ENCODE measurements at places on chromosomes 4 and X.

DNA sequence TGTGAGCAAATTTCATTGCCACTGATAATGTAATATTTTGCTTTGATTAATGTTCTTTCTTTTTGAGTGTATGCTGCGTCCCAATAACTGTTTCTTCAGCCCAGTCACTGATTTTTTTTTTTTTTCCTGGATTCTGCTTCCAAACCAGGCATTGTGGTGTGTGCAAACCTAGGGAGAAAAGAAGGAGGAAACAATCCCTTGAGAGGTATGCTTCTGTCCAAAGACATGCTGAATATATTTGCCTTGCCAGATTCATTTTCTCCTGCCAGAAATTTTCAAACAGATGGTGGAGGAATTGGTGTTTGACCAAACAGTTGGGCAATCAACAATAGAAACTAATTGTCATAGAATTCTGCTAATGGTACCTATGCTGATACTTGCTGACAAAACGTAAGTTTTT, 753.6 kb downstream of the RPA4 start:
- no peak for DNase-seq

DNA sequence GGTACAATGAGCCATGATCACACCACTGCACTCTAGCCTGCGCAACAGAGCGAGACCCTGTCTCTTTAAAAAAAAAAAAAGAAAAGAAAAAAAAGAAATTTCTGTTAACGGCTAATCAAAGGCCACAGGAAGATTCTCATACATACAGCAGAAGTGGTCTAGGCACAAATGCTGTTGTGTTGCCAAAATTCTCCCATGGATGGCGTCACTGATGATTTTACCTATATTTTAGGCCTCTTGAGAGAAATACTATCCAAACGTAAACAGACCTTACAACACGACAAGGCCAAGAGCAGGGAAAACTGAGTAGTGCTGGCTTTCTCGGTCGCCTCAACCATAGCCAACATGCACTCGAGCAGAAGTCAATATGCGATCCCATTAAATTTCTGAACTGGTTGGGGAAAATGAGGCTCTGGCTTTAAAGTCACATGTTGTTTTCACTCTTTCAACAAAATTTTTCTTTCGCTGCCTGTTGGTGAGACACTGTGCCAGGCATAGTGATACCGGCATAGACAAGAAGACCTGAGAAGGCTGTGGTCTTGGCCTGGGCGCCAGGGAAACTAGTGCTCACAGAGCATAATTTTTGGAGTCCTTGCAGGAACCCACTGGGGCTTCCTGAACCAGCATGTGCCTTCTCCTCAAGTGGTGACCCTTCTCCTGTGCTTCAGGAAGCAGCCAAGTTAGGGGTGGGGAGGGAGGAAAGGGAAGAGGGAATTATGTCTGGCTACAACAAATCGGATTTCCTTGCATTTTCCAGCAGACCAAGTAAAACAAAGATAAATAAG, 20.6 kb downstream of the SH3KBP1 start:
- DNase-seq = no peak

- DNase-seq = no peak
Measured at GRCh38 chr4:149175549-149175948, 640.1 kb downstream of the IQCM start.

- no peak for DNase-seq
Measured at GRCh38 chrX:107849747-107850421, 24.2 kb downstream of the MID2 start.

- DNase-seq = no peak
Measured at GRCh38 chrX:38375891-38376290, 23.5 kb downstream of the OTC start.

DNA sequence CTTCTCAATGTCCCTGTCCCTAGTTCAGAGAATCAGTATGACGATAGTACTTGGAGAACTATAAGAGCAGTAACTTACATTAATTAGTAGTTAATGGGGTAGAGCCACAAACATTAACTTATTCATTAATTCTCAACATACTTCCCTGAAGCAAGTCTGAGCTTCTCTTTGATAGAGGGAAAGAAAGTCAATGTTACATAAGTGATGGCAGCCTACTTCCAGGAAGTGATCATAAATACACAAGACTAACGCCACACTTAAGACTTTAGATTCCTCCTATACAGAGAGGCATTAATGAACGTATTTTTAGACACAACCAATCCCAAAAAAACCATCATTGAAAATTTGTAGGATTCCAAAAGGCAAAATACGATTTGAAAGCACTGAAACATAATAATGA, 33.8 kb downstream of the TSPAN5 start:
- DNase-seq = no peak

DNA sequence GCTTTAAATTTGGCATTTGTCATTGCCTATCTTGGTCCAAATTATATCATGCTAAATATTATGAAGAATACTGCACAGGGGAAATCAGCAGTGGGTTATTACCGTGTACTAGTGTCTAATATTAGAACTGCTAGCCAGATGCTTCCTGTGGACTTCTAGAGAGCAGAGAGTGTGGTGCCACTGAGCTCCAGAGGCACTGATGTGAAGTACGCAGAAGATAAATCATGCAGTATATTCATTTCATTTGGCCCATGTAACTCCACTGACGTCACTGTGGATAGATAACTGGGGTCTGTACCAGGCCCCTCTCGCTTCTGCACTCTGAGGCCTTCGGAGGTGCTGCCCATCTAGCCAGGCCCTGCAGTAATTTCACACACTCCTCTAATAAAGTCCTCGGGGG, 80.0 kb downstream of the ALPK1 start:
- no peak for DNase-seq

DNA sequence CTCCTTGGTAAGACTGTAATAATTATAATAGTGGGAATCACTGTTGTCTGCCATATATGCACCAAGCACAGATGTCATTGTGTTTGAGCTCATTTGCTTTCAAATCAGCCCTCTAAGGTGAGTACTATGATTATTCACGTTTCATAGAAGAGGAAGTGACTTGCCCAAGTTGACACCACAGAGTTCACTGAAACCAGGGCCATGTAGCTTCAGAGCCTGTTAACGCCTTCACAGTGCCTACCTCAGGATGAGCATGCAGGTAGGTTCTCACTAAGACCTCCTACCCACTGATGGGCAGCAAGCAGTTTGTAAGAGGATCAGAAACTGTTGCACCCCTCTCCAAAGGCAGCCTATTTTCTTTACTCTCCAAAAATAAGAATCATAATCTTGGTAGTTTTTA, 27.4 kb downstream of the TMPRSS11A start:
- DNase-seq = no peak

GRCh38 chr4:84877051-84877833, 89.2 kb downstream of the WDFY3 start:
- DNase-seq = no peak

DNA sequence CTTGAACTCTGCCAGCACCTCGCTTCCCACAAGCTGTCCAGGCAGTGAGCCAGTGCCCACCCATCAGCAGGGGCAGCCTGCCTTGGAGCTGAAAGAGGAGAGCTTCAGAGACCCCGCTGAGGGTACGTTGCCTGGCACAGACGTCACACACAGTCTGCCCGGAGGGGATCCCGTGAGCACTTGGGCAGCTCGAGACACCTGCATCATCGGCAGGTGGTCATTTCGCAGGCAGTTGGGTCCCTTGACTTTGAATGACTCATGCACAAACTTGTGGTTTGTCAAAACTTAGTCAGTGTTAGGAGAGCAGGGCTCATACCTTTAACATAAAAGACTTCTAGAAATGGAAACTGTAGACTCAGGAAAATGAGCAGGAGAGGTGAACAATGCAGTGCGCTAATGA, 9.9 kb downstream of the TACC3 start:
- no peak for DNase-seq

DNA sequence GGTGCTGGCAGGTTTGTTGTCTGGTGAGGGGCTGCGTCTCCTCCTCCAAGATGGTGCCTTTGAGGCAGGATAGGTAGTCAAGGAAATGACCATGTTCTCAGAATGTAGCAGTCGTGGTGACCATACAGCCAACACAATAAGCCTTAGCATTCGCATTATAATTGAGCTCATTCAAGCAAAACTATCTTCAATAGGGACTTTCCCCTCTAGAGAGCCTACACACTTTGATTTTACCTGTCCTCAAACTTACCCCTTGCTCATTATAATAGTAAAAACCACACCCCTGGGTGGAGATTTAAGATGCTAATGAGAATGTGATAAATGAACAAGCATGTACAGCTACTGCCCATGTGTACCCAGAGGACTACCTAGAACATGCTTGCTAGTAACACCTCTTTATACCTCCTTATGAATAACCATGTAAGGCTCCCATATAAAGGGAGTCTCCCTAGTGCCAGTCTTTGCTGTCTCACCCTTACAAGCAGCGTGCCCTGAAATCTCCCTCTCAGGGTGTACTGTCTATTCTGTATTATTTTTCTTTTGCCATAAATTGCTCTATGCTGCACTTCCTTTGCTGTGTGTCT, 48.2 kb downstream of the FGFBP1 start:
- no peak for DNase-seq

DNA sequence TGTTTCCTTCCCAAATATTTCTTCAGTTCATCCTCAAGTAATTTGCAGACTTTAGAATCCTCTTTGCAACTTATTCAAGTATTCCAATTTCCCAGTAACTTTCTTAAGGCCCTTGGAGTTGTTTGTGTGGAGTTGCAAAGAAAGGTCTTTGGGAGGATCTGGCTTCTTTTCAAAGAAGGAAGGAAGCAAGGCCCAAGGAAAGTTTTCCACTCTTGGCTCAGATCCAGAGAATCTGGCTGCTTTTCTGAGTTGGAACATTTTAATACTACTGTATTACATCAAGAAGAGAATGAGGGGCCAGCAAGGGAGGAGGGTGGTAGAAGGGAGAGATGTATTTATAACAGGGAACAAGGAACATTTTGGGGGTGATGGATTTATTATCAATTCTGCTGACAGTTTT, 10.5 kb downstream of the CDX4 start:
- DNase-seq = no peak

DNA sequence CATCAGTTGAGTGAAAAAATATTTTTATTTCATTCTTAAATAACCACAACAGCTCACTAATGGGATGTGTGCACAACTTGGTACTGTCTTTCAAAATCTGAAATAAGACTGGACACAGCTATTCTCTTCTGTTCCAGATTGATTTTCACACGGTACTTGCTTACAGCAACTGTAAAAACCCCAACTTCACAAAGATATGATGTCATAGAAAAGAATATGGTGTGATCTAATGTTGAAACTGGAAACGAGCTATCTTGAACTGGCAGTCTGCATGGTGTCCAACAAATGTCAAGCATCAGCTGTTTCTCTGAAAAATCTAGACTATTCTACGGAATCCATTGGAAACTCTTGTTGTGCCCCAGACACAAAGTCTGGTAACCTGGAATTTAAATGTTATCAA, 14.7 kb downstream of the HELQ start:
- DNase-seq = no peak

GRCh38 chr4:20629186-20630106, 70.8 kb upstream of the PACRGL start:
- DNase-seq = no peak

DNA sequence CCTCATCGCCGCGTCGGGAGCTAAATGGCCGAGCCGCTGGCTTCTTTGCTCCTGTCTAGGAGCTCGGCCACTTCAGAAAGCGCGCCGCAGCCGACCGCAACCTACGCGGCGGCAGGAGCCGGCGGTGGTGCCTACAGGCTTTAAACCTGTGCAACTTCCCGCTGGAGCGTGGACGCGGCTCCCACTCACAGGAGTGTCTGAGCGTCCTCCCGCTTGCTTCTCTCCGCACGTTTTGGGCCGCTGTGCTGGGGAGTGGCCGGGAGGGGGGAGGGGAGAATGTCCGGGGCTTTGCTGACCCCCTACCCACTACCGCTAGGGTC, 1.0 kb downstream of the NHSL2 start:
- no peak for DNase-seq

GRCh38 chr4:87416965-87417364, 5.4 kb upstream of the NUDT9 start:
- no peak for DNase-seq

DNA sequence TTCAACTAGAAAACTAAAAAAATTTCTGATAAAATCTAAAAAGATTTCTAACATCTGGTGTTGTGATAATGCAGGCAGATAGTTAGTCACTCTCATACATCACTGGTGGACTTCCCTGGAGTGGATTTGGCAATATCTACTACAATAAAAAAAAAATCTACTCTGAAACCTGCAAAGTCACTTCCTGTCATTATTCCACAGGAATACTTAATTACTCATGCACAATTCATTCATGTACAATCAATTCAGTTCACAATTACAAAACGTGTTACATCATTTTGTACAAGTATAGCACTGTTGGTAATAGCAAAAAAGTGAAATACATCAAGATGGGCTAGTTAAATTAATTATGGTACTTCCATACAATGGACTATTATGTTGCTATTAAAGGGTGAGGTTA, 16.5 kb upstream of the RHOH start:
- DNase-seq = no peak

DNA sequence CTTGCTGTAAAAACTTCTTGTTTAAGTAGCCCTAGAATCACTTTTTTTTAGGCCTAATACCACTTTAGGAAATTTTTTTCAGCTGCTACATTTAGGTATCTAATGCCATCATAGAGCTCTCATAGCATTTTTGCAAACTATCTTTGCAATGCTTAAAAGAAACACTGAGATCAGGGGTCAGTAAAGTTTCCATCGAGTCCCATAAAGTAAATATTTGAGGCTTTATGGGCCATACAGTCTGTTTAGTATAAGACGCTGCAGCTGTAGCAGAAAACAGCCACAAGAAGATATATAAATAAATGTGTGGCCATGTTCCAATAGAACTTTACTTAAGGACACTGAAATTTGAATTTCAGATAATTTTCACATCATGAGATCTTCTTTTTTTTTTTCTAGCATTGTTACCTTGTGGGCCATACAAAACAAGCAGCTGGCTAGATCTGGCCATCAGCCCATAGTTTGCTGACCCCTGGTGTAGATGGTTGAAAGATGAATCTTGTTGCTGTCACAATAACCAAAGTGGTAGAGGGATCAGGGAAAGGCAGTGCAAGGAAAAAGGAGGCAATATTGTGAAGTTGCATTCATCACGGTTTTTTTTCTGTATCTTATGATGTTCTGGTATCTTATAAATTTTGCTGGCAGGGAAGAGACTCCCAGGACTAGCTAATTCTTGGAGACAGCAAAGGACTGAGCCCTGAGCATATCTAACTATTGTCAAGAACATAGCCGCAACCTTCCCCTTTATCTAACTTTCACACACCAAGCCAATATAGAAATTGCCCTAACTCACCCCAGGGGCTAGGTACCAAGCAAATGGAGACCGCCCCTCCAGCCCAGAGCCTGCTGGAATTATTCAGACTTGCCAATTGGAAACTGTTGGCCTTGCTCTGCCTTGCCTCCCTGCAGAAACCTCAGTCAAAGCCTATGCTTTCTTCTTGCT, 46.6 kb downstream of the RASGEF1B start:
- DNase-seq = no peak

Measured in stimulated activated CD4-positive, alpha-beta T cell treated with anti-CD3 and anti-CD28 coated beads, TNF-alpha, amount 100 ng/mL, for 48 hours (primary cell).